ENCODE measurements at places on chromosomes 3 and 15.

DNA sequence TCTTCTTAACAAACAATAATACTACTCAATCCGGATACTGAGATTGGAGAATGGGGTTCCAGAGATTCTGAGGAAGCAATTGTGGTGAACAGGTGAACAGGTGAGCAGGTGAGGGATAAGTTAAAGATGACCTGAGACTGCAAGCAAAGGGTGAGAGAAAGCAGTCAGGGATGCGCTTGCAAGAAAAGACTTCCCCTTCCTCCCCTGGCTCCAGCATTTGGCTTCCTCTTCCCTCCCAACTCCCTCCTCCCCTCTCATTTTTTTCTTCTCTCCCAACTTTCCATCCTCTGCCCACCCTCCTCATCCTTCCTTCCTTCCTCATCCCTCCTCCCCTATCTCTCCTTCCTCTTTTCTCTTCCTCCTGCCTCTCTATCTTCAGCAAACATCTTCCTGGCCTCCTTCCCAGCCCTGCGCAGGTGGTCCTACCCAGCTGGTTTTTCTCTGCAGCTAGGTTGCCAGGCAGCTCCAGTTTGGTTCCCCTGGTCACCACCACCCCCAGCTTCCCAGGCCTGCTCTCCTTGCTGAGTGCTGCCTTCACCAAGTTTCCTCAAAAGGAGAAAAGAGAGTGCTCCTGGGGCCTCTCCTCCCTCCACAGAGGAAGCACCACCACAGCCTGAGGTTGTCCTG is 10.4 kb upstream of the VIPR1 start:
- no peak for DNase-seq

DNA sequence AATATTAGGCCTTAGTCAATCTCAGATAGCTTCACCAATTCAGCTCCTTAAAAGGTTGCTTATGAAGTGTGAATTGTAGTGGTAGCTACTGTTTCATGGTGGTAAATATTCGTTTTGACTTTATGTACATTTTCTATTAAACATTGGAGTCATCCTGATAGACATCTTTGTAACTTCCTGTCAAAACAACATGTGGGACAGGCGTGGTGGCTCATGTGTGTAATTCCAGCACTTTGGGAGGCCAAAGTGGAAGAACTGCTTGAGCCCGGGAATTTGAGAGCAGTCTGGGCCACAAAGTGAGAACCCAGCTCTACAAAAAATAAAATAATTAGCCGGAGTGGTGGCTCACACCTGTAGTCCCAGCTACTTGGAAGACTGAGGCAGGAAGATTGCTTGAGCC is 2.0 kb upstream of the TRIM59 start:
- DNase-seq: no peak

DNA sequence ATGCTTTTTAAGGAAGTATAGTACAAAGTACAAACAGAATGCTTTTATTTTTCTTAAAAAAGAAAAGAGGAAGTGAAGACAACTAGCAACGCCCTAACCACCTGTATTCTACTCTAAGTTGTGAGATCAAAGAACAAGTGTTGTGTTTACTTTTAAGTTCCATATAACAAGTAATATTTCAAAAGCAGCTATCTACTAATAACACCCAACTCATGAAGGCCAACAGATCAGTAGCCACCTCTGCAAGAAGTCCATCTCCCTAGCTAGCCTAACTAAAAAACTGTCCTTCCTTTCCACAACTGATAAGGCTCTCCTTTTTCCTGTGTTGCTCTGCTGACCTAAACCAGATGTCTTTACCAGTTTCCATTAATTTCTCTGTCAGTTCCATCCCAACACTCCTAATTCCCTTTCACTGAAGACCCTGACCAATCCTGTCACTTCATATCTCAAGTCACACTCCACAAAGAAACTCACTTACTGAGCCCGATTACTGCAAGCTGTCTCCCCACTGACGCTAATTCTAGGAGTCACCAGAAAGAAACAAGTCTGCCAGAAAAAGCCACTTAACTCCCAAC is 26.9 kb downstream of the PHC3 start:
- no peak for DNase-seq

DNA sequence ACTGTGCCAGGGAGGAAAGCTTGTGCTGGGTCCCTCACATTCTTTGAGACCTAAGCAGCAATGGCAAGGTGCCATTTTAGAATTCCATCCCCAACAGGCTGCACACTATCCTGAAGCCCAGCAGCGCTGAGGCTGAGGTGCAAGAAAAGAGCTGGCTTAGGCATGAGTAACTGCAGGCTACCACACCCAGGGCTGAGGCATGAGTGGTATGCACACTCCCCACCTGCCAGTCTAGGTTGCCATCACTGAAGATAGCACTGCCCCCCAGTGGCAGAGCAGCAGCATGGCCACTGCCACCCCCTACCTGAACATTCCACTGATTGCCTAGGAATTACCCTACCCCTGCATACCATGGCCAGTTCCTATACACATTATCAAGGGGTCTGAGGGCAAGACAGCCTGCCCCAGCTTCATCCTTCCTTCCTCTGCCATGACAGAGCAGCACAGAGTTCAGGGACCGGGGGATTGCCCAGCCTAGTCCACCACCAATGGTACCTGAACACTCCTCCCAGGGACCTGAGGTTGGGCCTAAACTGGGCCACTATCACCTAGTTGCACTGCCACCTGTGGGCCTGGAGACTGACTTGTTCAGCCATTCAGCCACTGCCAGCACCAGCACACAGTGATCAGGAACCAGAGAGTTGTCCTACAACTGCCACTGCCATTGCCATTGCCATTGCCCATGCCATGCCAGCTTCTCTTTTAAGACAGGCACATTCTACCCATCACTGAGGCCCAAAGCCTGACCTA is 129.8 kb downstream of the SATB1 start:
- DNase-seq: peak; percentile 57

DNA sequence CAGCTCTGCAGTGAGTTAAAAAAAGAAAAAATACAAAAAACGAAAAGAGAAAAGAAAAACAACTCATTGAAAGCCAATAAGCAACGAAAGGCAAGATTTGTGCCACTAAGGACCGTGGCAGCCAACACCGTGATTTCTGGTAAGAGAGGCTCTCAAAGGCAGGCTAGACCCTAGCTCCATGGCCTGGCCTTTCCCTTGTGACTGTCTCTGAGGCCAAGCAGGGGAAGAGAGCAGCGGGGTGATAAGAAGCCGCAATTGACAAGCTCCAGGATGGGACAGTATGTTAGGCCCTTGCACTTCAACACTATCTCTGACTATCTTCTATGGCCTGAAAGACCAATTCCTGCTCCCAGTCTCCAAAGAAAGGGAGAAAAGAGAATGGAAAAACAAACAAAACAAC is 12.4 kb downstream of the APOD start:
- DNase-seq: no peak

DNA sequence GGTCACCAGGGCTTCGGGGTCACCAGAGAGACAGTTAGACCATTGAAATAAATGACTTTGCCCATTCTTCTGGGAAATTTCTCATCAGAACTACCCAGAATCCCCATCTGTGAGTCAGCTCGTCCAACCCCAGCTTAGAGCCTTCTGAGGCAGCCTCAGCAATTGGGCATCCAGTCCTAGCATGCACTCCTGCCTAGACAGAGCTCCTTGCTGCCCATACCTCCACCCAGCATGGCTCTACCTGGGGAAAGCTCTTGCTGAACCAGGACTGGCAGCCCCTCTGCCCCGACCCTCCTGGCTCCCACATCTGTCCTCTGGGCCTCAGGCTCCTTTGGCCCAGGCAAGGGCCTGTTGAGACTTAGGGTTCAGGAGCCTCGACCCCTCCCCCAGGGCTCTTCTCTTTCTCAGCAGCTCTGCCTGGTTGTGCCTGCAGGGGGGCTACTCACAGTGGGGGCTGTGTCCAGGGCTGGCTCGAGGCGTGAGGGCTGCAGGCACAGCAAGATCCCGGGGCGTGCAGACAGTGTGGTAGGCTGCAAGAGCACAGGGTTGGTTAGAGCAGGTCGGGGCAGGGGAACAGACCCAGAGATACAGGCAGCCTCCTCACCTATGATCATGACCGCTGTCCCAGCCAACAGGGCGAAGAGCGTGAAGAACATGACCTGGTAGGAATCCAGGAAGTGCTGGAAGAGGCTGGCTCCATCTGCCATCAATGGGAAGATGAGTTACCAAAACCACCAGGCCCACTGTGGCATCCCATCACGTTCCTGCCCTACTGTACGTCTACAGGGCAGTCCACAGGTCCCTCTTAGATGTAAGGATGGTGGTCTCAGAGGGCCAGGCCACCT is 101.3 kb downstream of the NUP210 start:
- no peak for DNase-seq

- peak; percentile 82 for DNase-seq
Measured at GRCh38 chr3:188092648-188093047, 61.3 kb upstream of the LPP start.

- no peak for DNase-seq
Measured at GRCh38 chr15:44810237-44810636, 73.9 kb downstream of the TRIM69 start.

DNA sequence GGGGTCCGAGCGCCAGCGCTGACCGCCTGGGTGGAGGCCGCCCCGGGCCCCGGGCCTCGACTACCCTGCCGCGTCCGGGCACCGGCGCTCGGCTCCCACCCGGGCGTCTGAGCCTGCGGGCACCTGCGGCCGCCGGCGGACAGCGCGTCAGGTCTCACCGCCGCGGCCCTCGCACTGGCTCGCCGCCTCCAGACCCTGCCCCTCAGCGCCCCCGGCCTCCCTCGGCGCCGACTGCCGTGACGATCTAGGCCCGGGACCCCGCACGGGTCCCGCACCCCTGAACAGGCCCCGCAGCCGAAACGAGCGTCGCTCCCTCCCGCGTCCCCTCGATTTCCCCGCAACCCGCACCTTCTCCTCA is 297 bp downstream of the PRC1 start:
- peak; percentile 4 for DNase-seq

- no peak for DNase-seq
Measured at GRCh38 chr15:39135989-39136388, 444.9 kb upstream of the THBS1 start.

All from stimulated activated CD4-positive, alpha-beta T cell treated with anti-CD3 and anti-CD28 coated beads, Interleukin-1b, Interleukin-23, amount 100 ng/mL, for 48 hours (primary cell).